ENCODE measurements at places on chromosomes 4 and X.

GRCh38 chr4:93072292-93072691, 756.3 kb upstream of the ATOH1 start:
- DNase-seq, result no peak

DNA sequence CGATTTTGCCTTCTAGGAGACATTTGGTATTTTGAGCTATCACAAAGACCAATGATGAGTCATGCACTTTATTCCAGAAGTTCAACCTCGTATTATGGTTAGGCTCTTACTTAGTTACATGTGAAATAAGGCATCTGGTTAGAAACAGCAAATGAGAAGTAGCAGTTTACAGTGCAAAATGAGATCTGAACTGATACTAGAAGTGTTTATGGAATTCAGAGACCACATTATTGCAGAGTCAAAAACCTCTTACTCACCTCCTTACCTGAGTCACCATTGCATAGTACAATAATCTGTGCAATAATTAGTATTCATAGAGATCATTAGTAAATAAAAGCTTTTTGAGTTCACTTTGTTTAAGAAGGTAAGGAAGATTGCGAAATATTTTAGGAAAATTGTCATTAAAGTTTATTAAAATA, 38.7 kb downstream of the SEC24B start:
- DNase-seq, result no peak

GRCh38 chr4:152728343-152728742, 48.5 kb upstream of the TMEM154 start:
- DNase-seq, result no peak

GRCh38 chr4:185504098-185505047, 30.9 kb downstream of the PDLIM3 start:
- no peak for DNase-seq

DNA sequence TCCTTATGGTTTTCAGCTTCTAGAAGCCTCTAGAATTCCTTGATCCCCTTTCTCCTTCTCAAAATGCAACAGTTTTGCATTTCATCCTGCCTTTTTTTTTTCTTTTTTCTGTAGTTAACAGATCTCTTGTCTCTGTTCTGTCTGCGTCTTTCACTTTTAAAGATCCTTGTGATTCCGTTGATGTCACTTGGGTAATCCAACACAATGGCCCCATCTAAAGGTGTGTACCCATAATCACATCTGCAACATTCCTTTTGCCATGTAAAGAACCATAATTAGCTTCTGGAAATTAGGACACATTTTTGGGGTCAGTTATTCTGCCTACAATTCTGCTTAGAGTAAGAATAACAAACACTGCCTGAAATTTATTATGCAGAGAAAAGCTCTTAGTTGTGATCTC, 1180.9 kb upstream of the ADGRL3 start:
- DNase-seq, result no peak

GRCh38 chr4:35771571-35771970, 472.7 kb downstream of the ARAP2 start:
- no peak for DNase-seq

GRCh38 chrX:50865311-50865710, 45.2 kb upstream of the BMP15 start:
- no peak for DNase-seq

GRCh38 chrX:17552044-17552650, 177.1 kb downstream of the NHS start:
- DNase-seq, result no peak

Data from central memory CD4-positive, alpha-beta T cell (primary cell).